Omental fat pad (tissue), 4 donors: ENCODE measurements at places on chromosomes 11 and 22.

- DNase-seq, result no peak
These were observed 553 bp downstream of the CD3D start for GRCh38 chr11:118341815-118342489.

DNA sequence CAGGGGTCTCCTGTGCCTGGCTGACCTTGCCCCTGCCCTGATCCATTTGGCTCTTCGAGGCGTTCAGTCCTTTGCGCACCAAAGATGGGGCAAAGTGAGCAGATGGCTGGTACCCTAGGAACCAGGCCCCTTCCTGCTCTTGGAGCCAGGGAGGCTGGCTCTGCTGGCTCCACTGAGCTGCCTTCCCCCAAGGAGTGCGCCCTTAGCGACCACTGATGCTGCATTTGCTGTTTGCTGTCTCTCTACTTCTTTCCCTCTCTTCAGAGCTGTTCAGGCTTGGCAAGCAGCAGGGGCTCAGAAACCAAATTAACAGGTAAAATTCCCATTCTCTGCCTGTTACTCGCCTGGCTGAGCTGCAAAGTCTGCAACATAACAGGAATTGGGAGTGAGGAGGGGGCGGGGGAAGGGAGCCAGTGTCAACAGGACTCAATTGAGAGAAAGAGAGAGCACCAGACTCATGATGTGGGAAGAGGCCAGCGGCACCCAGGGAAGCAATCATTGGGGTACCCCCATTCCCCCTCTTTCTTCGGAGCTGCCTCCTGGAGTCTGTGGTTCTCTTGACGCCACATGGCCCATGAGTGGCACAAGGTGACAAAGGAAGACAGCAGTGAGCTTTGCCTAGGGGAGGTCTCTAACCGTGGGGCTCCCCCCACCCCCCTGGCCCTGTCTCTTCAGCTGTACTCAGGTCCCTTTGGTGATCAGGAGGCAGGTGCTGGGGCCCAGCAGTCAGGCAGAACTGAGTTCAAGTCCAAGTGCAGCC, 102.3 kb downstream of the TP53I11 start:
- DNase-seq, result no peak

GRCh38 chr11:15346907-15347306, 232.2 kb downstream of the INSC start:
- no peak for DNase-seq

DNA sequence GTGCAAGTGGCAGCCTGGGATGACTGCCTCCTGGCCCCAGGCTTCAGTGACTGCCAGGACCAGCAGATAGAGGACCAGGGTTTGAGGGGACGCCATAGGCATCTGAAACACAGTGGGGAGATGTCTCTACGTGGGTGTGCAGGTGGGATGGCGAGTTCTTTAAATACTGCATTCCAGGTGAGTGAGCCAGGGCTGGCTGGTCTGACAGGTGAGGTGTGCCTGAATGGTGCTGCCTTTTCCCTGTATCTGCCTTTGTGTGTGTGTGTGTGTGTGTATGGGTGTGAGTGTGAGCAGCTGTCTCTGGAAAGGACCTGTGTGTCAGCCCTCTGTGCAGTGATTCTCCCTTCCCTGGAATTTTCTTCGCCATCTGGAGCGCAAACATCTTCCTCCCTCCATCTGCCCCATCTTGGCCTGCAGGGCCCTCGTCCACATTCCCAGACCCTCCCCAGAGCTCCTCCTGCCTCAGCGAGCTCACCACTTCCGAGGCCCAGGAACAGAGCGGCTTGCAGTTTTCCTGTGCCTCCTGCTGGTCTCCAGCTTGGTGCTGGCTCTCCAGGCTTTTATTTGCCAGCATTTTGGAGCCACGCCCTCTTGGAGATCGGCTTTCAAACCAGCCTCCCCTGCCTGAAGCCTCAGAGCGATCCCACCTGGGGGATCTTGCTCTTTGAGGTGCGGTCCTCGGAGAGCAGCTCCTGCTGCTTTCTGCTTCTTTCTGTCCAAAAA, at the start of gene GPHA2:
Gene GPHA2 (minus strand): TSS at position 535 of the 723 bp plus-strand sequence. CDS start 433 bp downstream, at position 102.
- no peak for DNase-seq

GRCh38 chr11:16986434-16987204, 27.6 kb downstream of the PLEKHA7 start:
- DNase-seq, result no peak

DNA sequence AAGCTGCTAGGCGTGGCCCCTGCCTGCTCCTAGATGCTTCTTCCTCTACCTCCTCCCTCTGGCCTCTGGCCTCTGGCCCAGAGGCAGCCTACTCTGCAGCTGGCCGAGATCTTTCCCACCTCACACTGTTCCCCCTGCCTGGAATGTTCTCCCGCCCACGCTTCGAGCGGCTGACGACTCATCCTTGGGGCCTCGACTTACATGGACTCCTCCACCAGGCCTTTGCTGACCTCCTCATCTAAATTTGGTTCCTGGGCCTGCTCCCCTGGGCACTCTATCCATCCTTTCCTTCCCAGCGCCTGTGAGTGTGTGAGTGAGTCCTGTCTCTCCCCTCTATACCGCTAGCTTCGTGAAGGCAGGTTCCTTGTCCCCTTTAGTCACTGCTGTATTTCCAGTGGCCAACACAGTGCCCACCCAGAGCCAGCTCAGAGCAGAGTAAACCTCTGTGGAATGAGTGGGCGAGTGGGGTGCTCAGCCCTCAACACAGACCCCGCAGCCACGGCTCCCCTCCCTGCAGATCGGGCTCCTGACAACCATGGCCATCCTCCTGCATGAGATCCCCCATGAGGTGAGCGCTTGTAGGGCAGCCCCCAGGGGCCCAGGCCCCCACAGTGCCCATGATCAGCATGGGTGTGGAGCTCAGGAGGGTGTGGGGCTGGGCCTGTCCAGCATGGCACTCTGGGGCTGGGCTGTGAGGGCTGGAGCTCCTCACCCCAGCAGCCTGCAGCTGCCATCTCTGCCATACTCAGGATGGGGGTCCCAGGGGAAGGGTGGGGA, 5.7 kb downstream of the SLC39A13 start:
- no peak for DNase-seq

DNA sequence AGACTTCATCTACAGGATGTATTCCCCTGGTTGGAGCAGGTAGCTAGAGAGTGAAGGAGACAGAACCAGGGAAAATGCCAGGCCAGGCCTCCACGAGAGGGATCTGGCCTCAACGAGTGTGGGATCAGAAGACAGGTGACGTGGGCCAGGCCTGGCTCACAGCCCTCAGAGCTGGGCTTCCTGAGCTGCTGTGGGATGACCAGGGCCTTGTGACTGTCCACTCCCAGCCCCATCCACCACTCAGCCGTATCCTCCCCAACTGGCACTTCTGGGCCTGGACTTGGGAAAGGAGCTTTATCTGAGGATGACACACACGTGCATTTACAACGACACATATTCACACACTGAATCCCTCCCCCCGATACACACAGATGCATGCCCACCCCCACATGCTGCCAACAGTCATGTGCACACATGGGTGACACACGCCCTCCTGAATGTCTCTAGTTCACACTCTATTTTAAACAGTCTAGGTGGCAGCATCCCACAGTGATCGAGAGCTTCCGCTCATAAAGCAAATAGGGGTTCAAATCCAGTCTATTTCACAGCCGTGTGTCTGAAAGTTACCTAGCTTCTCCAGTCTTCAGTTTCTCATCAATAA, 93.1 kb downstream of the TP53I11 start:
- no peak for DNase-seq

- DNase-seq, result no peak
These were observed 1.7 kb upstream of the TSSC4 start for GRCh38 chr11:2398664-2399355.

DNA sequence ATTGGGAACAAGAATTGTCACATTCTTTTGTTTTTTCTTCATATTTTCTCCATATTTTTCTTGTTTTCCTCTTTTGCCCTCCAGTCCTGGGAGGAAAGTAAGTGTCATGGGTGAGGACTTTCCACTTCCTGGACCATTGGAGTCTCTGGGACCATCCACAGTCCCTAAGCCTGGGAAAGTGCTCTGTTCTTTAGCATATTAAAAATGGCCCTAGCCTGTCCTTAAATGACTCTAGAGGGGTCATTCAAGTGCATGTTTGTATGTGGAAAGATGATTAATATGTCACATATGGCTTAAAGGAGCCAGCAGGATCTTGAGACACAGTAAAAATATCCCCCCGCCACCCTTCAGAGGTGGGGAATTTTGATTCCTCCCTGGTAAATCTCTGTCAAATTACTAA, 20.1 kb upstream of the SCGB1D1 start:
- DNase-seq, result no peak

- no peak for DNase-seq
These were observed 66.4 kb downstream of the CTTN start for GRCh38 chr11:70464509-70465361.

- DNase-seq, result no peak
These were observed 4.5 kb downstream of the SLC22A6 start for GRCh38 chr11:62980133-62980760.

DNA sequence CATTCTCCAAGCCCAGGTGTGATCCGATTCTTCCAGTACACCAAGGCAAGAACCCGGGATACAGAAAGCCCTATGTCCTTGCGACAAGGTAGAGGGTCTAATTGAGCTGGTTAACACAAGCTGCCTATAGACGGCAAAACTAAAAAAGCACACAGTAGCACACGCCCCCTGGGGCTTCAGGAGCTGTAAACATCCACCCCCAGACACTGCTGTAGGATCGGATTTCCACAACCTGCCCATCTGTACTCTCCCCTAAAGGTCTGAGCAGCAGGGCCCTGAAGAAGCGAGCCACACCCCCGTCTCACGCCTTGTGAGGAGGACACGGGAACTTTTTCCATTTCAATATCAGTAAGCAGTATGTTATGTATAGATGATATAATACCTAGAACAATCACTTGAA, 624.7 kb downstream of the BUD13 start:
- no peak for DNase-seq

- no peak for DNase-seq
These were observed 51.4 kb downstream of the ADAMTS15 start for GRCh38 chr11:130499828-130500227.

- DNase-seq, result no peak
These were observed 43.8 kb upstream of the BLID start for GRCh38 chr11:122159861-122160260.

DNA sequence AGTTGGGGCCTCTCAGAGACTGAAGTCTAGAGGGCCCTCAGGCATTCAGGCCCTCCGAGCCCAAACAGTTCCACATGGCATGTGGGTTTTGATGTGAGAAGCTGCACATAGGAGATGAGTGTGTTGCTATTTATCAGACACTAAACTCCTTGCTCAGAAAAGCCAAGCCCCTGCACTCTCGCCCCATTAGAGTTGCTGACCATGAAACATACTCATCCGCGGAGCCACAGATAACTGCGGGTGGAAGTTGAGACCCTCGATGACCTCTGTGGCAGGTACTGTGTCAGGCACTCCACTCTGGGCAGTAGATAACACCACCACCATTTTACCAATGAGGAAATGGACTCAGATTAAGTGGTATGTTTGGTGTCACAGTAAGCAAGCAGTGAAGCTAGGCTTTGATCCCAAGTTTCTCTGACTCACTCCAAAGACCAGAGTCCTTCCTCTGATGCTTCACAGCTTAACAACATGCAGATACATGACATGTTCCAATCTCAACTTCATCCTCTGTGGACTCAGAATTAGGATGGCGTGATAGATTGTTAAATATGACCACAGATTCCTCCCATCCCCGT, 202.1 kb downstream of the ADAMTS15 start:
- no peak for DNase-seq

DNA sequence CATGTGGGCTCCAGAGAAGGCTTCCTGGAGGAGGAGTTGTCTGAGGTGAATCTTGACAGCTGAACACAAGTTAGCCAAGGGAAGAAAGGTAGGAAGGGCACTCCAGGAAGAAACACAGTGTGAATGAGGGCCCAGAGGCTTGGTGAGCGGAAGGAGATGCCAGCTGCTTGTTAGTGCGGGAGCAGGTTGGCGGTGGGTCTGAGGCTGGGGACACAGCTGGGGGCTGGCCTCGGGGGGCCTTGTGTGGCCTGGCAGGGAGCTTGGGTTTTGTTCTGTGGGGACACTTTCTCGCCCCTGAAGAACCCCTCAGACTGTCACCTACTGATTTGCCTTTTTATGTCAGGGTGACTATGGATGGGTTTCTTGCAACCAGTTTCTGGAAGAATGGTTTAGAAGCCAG, 160.0 kb downstream of the ST3GAL4 start:
- no peak for DNase-seq

DNA sequence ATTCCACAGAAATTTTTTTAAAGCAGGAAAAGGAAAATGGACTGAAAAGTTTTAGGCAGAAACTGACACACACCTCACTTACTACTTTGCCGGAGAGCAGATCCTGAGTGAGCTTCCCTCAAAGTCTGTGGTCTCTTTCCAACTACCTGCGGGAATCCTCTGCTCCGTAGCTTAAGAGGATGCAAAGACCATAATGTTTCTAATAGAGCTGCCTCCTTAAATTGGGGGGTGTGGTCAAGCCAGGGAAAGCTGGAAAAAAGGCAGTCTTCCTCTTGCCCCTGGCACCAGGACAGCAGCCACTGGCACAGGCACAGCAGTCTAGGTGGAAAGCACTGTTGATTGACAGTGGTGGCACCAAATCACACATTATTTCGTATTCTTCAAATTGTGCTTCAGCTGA, at the start of gene ETS1:
Gene ETS1 (minus strand): TSS at position 144 of the 400 bp plus-strand sequence. CDS start 14,428 bp downstream, outside the sequence.
- DNase-seq, result no peak

GRCh38 chr22:44313385-44314006, 745 bp upstream of the SHISAL1 start:
- no peak for DNase-seq

GRCh38 chr22:25232301-25232700, 12.9 kb downstream of the CRYBB2 start:
- no peak for DNase-seq

DNA sequence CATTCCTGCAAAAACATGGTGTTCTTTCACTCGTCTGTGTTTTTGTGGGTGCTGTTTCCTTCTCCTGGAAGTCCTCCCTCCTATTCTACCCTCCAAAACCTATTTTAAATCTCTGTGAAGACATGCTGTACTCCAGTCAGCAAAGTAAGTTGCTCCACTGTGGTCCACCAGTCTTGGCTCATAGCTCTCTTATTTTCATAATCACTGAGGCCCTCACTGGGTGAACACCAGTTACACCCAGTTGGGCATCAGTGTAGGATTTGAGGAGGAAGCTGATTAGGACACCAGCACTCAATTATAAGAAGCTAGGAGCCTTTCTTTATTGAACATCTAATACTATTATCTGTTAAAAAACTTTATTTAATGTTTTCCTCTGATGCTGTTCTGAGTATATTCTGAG, 23.9 kb upstream of the EED start:
- no peak for DNase-seq

GRCh38 chr11:61616434-61616833, 35.6 kb upstream of the SYT7 start:
- DNase-seq, result no peak

DNA sequence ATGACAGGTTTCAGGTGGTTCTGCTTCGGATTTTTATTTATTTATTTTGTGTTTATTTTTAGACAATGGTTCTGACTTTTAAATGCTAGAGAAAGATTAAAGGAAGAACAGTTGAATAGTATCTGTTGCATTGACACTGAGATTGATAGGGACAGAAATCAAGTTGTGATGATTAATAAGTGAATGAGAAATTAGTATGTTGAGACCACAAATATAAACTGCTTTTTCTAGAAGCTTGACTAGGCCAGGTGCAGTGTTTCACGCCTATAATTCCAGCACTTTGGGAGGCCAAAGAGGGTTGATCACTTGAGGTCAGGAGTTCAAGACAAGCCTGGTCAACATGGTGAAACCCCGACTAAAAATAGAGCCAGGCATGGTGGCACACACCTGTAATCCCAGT, 65.1 kb upstream of the TNRC6B start:
- DNase-seq, result no peak
